HEK293T (cell line): ENCODE measurements at places on chromosomes 12 and 14.

DNA sequence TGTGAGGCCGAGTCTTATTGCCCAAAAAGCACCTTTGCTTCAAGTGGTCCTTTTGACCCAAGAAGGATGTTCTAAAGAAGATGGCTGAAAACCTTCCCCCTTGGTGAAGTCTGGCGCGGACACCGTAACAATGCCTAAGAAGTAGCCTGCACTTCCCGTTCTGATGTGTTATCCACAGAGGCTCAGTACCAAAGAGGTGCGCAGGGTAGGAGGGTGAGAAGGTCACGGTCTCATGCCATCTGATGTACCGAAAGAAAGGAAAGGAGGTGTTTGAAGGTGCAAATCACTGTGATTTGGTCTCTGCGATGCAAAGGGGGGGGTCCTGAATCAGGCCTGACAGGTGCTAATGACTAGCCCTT is 9.9 kb downstream of the PEBP1 start:
- no peak for DNase-seq

DNA sequence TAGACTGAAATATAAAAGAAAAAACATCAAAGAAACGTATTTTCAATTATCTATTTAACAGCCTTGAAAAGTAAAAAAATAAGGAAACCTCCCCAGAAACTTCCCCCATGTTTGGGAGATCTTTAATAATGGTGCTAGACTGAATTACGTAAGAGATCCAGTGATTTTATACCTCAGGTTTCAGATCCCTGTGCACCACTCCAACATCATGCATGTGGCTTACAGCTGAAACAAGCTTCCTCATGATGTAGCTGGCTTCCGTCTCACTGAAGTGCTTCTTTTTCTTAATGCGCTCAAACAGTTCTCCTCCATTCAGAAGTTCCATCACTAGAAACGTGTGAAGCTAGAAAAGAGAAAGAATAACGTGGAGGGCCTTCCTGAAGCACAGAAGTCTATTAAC is 78.0 kb upstream of the TTC7B start:
- no peak for DNase-seq

- DNase-seq = no peak
Measured at GRCh38 chr12:4201333-4202100, 72.0 kb upstream of the CCND2 start.

DNA sequence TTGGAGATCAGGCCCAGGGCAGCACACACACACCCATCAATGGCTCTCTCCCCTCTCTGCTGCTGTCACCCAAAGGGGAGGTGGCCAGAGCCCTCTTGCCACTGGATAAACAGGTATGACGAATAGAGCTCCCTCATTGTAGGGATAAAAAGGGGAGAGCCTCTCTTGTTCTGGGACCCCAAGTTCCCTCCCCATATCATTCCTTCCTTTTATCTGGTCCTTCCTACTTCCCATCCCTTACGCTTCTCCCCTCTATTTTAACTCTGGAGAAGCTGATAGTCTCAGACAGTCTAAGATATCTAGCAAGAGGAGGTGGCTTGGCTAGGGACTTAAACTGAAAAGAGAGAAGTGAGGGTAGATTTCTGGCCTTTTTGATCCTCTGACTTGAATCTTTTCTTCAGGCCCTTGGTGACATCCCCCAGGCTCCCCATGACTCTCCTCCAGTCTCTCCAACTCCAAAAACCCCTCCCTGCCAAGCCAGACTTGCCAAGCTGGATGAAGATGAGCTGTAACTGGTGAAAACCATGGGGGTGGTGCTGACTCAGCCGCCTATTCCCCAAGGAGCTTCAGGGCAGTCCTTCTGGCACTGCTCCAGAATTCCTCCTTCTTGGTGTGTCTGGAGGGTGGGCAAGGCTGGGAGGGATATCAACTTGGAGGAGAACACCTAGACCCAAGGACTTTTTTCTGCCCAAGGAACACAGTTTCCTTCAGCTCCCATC is 5.3 kb downstream of the ARHGEF25 start:
- no peak for DNase-seq

DNA sequence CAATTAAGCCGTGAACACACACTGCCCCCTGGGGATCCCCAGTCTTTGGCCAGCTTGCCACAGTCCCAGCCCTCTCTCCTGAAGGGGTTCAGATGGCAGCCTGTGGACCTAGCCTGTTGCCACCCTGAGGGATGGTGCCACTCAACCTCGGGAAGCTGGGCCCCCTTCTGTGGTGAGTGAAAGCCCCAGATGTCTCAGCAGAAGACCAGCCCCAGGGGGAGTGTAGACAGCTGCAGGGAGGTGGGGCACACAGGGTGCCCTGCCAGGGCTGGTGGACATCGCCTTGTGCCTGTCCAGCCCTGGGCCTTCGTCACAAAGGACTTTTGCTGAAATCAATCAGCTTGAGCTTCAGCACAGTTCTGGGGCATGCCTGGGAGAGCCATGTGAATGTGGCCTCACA is 32.4 kb downstream of the C14orf132 start:
- no peak for DNase-seq

DNA sequence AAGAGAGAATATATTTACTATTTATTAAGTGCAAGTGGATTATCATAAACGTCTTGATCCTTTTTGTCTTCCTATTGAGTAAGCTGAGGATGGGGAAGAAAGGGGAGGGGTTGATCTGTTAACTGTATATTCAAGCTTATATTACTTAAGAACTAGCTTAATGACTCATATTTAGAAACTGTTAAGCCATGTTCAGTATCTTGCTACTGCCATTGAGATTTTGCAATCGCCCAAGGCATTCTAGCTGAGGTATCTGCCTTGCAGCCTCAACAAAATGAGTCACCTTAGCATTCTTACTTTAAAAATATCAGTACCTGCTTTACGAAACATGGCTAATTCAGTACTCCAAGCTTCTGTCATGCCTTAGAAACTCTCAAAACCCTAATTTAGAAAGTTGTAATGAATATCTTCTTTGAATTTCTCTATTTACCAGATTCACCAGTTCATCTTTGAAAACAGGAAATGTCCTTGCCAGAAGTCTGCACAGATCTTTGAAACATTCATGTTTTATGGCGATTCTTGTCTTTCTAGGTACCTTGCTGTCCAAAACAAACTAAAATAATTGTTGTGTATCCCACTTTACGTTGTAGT is 76.1 kb downstream of the ALG10B start:
- no peak for DNase-seq

- DNase-seq = no peak
Measured at GRCh38 chr12:69588527-69588926, 3.3 kb downstream of the CCT2 start.

GRCh38 chr14:49766839-49767238 is 1.1 kb upstream of the KLHDC2 start:
- no peak for DNase-seq

- no peak for DNase-seq
Measured at GRCh38 chr14:105617201-105617777, 90.9 kb downstream of the TMEM121 start.

GRCh38 chr12:11768233-11768965 is 118.9 kb downstream of the ETV6 start:
- DNase-seq = no peak

DNA sequence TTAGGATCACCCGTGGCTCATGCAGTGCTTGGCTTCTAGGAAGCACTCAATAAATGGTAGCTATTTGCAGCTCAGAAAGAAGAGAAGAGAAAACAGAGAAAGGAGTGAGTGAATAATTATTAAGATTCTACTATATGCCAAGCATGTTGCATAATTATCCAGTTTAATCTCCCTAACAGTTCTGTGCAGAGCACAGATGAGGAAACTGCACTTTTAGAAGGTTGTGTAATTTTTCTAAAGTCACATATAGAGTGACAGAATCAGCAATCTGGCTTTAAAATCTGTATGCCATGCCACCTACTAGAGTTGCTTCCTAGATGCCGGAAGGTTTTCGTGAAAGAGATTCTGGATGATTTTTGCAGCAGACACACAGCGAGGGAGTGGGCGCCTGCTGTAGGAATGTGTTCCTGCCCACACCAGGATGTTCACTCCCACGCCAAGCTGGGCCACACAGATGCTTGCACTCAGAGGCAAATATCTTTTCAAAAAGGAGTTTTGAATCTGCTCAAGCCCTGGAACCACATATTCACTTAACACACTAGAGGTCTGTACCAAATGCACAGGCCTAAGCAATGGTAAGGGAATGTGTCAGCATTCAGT is 50.2 kb upstream of the SMCO2 start:
- no peak for DNase-seq

- no peak for DNase-seq
Measured at GRCh38 chr12:17334784-17335183, 728.8 kb upstream of the LMO3 start.

DNA sequence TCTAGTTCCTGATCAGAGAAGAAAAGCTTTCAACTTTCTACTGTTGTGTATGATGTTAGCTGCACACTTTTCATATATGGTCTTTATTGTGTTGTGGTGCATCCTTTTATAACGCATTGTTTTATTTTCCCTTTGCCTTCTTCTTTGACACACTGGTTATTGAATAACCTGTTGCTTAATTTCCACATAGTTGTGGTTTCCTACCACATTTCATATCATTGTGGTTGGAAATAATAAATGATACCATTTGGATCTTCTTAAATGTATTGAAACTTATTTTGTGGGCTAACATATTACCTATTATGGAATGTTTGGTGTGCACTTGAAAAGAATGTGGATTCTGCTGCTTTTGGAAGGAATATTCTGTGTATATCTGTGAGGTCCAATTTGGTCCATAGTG is 64.9 kb downstream of the GPHN start:
- no peak for DNase-seq

DNA sequence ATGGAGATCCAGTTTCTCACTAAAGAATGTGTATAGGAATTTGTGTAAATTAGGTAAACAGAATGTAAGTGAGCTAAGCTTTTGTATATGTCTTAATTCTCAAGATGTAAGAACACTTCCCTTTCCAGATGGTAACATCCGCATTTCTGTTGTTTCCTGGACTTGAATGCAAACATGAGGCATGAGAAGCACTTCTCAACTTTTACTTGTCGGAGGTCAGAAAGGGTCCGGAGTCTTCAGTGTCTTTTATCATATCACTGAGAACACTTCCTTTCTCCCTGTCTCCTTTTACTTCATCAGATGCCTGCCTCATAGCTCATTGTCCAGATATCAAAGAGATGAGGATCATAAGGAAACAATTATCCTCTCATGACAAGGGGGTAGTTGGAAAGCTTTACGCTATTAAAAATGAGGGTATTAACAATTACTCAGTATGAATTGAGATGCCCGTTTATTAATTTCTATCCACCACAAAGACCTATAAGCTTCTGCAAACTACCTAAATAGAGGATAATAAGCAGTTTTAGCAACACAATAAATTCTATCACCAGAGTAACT is 214.1 kb upstream of the FLRT2 start:
- no peak for DNase-seq

- DNase-seq = no peak
Measured at GRCh38 chr12:104960464-104960863, 2.4 kb upstream of the SLC41A2 start.

DNA sequence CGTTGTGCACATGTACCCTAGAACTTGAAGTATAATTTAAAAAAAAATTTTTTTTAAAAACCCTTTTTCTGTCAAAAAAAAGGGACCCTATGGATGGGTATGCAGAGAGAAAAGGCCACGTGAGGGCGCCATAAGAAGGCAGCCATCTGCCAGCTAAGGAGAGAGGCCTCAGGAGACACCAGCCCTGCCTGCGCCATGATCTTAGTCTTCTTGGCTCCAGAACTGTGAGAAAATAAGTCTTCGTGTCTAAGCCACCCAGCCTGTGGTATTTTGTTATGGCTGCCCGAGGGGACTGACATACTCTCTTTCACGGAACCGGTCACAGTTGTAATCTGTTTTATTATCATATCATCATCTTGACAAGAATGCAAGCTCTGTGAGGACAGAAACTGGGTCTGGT is 174.8 kb downstream of the EFCAB11 start:
- DNase-seq = no peak

GRCh38 chr12:54605138-54605970 is 16.9 kb upstream of the PPP1R1A start:
- DNase-seq = no peak

- peak; percentile 86 for DNase-seq
Measured at GRCh38 chr12:6285063-6285477, 25.4 kb upstream of the PLEKHG6 start.

DNA sequence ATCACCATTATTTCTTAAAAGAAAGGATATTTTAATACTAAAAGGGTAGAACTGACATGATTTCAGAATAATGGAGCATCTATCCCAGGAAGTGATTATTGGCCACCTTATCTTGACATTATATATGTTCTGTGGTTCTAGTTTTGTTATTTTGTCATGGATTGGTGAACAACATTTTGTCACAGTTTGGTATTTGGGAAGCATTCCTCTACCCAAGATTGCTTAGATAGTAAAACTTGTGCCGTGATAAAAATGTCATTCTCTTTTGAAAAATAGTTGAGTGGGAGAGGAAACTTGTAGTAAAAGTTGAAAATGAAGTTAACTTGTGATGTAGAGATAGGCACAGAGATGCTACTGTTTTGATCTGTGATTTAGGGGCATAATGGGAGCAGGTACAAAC is 65.7 kb downstream of the TMX1 start:
- DNase-seq = no peak

GRCh38 chr12:76799362-76799761 is 35.4 kb downstream of the ZDHHC17 start:
- DNase-seq = no peak

DNA sequence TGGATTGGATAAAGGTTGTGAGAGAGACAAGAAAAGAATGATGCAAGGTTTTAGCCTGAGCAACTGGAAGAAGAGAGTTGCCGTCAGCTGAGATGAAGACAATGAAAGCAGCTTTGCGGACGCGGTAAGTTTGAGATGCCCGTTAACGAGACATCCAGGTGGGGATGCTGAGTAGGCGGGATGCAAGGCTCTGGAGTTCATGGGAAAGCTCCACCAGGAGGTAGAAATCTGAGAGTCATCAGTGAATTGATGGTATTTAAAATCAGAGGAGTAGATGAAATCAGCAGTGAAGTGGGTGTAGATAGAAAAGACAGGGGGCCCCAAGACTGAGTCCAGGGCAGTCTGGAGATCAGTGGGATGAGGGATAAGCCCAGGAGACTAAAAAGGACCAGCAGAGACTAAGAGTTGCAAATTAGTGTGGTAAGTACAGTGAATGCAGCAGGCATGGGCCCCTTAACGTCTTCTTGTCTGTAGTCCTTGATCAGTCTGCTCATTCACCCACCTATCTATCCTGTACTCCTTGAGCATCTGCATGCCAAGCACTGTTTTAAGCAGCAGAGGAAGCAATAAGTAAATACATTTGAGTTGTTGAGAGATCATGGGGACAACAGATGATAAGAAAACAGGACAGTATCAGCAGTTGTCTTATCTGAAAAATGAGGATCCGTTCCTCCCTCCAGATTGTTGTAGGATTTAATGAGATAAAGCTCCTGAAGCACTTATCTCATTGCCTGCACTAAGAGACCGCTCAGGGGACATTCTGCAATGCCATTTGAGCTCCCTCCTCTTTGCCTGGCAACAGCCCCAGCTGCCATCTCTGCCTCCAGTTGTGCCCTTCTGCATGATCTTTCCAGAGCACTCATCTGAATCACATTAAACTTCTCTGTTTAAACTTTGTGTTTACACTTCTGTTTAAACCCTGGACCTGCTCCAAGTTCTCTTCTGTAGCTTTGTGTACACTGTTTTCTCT is 91.5 kb downstream of the APAF1 start:
- no peak for DNase-seq

GRCh38 chr14:32823706-32824105 is 115.0 kb upstream of the NPAS3 start:
- no peak for DNase-seq
